ENCODE measurements at places on chromosomes 2 and 18.

DNA sequence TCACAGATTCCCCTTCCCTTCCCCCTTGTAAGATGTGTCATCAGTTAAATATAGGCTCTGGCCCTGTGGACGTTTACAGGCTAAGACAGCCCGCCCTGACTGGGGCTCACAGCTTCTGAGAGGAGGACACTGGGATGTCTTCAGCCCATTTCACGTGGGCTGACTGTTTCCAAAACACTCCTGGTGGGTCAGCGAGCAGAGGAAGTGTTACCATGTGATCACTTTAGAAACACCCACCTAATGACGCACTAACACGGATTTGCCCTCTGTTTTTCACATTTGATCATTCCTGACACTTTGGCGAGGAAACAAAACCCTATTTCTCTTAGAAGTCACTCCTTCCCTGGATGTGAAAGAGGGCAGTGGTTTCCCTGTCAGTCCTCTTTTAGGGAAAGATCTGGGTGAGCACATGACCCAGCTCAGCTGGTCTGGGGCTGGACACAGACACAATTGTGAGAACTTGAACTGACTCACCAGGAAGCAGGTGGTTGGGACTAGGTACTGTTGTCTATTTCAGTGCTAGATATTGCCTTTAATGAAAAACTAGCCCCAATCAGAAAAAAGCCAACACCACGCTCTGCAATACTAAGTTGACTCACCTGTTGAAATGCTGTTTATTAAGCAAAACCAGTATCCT is 38.8 kb downstream of the BMP10 start:
- peak; percentile 31 for DNase-seq

DNA sequence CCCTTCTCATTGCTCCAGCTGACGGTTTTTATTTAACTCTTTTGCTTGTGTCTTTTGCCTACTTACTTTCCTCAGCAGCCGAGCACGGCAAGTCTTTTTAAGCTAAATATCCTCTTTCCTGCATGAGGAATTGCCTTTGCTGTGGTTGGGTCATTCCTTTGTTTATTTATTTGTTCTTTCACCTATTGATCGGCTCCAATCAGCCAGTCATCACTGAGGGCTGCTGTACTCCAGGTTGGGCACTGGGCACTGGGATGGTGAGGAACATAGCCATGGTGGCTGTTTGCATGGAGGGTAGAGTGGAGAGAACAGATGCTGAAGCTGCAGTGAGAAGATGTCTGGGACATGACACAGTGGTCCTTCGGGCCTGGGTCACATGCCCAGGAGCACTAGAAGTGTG is 105.2 kb downstream of the CTIF start:
- no peak for DNase-seq

GRCh38 chr2:239589270-239589825 is 188.5 kb upstream of the HDAC4 start:
- DNase-seq = no peak

DNA sequence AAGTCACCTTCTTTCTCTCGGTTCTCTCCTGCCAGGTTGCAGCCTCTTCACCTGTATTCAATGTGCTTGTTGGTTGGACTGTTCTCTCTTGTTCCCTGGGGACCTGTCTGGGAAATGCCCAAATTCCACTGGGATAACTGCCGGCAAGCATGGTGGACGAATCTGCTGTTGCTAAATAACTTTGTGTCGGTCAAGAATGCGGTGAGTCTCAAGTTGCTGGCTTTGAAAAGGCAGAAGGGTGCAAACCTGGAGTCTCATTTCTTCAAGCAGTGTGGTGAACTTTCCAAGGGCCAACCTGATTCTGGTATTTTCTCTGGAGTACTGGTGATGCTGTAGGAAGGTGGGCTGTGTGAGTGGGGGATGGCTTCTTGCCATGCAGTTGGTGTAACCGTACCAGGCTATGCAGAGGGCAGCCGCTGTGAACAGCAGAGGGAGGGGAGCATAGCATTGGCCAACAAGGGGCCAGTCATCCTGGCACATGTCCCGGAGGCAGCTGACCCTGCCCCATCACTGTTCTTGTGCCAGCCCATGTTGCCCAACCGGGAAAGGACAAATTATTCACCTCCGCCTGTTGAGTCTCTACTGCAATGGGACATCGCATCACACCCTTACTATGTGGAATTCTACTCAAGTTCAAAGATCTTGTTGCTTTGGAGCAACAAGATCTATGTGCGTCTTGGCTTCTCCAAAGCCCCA is 88.1 kb upstream of the SEC11C start:
- DNase-seq = no peak

DNA sequence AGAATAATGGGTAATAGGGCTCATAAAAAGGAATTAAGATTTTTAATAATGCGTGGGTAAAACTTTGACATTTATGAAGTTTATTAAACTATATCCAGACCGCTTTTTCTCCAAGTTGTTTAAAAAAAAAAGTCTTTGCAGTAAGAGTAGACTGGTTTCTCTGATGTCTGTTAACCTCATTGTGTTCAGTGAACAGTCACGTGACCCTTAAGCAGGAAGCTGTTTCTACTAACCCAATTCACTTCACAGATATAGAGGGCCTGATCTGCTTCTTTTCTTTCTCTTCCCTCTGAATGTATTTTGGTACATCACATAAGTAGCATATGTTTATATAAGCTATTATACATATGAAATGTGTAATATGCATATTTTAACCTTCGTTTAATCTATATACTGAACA is 1011.3 kb upstream of the CELF4 start:
- peak; percentile 46 for DNase-seq

DNA sequence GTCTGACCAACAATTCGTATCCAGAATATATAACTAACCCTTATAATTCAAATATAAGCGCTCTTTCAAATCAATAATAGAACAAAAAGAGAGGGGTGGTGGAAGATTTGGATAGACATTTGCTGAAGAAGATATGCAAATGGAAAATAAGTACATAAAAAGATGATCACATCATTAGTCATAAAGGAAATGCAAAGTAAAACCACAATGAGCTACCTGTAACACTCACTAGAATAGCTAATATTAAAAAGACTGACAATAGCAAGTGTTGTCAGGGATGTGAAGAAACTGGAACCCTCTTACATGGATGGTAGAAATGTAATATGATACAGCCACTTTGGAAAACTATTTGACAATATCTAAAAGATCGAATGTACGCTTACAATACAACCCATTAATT is 84.9 kb upstream of the MRPS9 start:
- DNase-seq = no peak

GRCh38 chr2:53865264-53865663 is 5.5 kb upstream of the GPR75 start:
- DNase-seq = no peak

DNA sequence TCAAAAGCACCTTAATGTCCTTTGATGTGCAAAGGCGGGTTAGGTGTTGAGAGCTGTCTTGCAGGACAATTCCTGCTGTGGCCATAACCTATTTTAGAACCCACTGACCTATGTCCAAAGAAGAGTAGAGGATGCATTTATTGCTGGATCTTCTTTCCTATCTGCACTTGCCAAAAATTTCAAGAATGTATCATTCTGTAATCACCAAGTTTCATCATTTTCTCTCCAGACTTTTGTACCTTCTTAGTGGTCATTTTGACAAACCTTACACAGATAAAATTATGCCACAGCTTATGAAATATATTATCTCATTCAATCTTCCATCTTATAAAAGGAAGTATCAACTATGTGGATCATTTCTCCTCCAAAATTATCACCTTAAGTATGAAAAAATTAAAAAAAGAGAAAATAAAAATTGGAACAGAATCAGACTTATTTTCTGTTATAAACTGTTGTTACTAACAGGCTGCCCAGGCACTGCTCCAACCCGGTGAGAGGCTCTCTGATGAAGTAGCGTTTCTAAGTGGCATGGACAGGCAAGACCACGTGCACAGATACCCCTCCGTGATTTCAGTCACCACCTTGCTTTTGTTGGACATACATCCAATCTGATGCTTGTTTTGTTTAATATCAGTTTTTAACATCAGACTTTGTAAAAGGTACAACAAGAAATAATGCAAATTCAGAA is 559.9 kb upstream of the ID2 start:
- DNase-seq = no peak

DNA sequence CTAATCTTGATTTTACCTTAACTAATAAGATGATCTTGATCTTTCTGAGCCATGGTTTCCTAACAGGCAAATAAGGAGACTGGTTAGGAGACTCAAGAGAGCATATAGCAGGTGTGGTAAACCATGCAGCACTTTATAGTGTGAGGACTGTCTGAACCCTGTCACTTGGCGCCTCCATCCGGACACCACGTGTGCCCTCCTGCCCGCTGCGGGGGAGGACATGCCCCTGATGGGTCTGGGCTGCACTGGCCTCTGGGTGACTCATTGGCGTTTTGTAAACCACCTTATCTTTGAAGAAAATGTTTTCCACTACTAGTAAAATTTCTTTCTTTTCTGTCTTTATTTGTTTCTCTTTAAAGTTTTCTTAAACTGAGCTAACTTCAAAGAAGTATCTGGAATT is 131.1 kb downstream of the FMNL2 start:
- no peak for DNase-seq

DNA sequence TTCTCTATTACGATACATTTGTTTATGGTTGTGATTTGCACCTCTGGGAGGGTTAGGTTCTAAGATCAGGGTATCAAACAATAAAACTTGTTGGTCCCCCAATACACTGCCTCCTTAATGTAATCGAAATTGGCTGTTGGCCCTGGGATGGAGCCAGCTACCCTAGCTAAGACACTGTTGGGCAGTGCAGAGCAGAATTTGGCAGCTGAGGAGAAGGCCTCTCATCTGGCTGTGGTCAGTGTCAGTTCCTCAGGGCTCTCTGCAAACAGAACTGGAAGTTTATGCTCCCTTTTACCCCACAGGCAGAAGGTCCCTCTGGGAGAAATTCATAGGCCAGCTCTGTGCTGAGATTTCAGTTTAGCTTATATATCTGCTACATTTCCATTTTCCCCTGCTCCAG is 8.6 kb upstream of the HAAO start:
- DNase-seq = no peak

DNA sequence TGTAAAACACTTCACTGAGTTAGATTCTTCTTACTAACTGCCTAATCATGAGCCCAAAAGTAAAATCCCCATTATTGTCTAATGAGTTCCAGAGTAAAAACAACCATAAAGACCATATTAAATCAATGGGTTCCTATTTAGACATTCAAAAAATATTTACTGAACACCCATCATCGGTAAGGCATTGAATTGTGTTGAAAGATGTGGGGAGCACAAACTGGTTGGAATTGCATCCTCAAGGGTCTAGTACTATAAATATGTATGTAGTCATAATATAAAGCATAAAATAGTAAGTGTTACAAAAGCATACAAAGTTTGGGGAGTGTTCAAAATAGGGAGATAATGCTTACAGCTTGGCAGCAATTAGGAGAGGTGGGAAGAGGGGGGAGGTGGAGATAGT is 3.0 kb upstream of the MARCHF4 start:
- no peak for DNase-seq

GRCh38 chr2:56325661-56326345 is 142.0 kb downstream of the CCDC85A start:
- no peak for DNase-seq

DNA sequence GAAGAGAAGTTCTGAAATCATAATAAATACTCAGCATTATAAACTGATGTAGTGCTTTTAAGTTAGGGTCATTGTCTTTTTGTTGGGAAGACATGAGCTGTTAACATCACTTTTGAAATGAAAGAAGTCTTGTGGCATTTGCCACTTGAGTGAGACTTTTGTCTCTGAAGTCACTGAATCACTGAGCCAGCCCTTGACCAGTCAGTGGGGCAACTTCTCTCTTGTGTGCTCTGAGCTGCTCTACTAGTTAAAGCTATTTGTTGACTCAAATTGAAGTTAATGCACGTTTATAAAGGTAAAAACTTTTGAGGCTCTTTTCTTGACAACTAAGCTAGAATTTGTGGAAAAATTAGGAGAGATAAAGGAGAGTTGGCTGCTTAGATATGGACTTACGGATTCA is 6.7 kb downstream of the WDR43 start:
- no peak for DNase-seq

DNA sequence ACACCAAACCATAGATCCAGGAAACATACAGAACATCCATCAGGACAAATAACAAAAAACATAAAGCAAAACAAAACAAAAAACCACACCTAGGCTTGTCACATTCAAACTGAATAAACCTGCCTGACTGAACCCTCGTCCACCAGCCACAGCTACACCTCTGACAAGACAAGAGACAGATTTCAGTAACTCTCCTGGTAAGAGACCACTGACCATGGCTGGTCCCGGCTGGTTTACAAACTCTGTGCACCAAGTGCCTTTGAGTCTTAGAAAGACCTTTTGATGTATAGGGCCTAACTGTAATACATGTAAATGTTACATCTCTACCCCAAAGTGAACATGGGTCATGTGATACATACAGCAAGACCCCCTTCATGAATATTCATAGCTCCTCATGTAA is 4.8 kb upstream of the SLC66A2 start:
- DNase-seq = no peak

DNA sequence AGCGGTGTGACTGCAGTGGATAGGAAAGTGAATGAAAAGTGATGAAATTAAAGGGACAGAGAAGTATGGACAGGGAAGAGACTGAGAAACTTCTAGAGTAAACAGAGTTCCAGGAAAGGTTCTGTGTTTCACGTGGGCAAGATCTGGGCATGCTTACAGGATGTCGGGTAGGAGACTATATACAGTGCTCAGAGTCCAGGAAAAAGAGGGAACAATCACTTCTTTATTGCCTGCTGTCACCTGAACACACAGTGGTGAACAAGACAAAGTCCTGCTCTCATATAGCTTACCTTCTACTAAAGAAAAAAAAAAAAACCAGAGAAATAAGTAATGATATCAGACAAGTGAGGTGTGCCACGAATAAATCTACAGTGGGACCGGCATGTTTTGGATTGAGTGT is 2.4 kb downstream of the LRPPRC start:
- no peak for DNase-seq

- DNase-seq = no peak
Observed at GRCh38 chr2:239506101-239506857, 105.5 kb upstream of the HDAC4 start.

DNA sequence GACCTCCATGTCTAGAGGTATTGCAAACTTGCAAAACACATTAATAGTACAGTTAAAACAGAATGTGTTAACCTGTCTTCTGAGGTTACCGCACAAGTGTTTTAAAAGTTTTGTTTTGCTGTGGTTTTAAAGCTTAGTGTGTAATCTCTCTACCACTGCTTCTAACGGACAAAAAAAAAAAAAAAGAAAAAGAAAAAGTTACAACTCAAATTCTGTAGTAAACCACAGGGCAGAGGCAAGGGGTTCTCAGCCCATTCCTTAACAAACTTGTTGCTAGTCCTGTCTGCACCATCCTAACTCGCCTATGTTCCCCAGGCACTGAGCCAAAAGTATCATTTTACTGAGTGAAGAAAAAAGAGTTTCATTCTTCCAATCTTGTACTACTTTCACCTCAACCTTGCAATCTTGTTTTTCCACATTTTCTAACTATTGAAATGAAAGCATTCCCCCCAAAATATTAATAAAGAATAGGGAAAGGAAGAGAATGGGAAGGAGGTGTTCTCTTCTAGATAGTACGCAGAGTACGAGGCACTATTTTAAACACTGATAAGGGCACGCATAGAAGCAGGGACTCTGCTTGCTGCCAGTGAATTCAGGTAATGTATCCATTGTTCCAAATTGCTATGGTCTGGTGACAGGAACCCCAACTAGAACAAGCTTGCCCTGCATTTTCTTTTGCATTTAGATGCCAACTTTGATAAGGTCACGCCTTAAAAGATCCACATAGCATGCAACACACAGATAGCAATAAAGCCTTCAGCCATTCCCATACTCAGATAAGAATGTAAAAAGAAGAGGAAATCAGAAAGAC is 47.1 kb downstream of the IKZF2 start:
- DNase-seq = no peak

GRCh38 chr18:71237641-71238040 is 948.8 kb downstream of the SOCS6 start:
- DNase-seq = no peak

- DNase-seq = no peak
Observed at GRCh38 chr2:100670232-100670631, 107.4 kb downstream of the PDCL3 start.
